ENCODE measurements at places on chromosomes 6 and 20. TPM values are rescaled to one million over a fixed set of nuclear protein-coding genes. Genes with fewer than 3 reads are reported as not detected.
A peak's percentile ranks its signal among the peaks of the same experiment; 100 is the strongest.

DNA sequence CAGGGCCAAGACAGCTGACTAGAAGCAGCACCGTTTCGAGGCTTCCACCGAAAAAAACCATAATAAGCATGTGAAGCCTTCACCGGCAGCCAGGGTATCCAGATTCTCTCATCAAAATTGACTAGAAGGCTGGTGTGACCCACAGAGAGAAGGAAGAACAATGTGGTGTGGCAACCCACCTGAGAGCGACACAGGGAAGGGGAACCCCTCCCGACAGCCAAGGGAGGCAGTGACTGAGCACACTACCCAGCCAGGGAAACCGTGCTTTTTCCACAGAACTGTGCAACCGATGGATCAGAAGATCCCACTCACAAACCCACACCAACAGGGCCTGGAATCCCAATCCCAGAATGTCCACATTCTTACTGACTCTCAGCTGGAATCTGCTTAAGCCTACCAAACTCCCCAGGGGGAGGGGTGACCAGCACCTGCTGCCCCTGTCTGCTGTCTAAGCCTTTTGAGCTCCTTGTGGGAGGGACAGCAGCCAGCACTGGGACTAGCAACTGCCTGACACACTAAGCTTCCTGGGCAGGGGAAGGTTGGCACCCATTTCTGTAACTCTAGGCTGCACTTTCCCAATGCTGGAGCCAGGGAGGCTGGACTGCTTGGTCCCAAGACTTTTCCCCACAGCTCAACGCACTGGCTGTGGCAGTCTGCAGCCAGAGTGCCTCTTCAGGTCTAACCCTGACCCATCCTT is 231.9 kb upstream of the FAM83B start:
- no peak overlapping the region for H3K4me3 ChIP-seq
- H3K36me3 ChIP-seq, result no peaks in the 10 kb centered on the region
- no peaks in the 10 kb centered on the region for H3K27me3 ChIP-seq
- no peaks in the 10 kb centered on the region for H3K4me1 ChIP-seq
- no peak for DNase-seq

GRCh38 chr6:86581833-86582232 is 355.5 kb upstream of the HTR1E start:
- DNase-seq, result no peak
- H3K4me1 ChIP-seq, result no peaks in the 10 kb centered on the region
- H3K36me3 ChIP-seq, result no peaks in the 10 kb centered on the region
- H3K27me3 ChIP-seq, result no peaks in the 10 kb centered on the region
- H3K27ac ChIP-seq, result no peak overlapping the region
- no peak overlapping the region for H3K4me3 ChIP-seq

DNA sequence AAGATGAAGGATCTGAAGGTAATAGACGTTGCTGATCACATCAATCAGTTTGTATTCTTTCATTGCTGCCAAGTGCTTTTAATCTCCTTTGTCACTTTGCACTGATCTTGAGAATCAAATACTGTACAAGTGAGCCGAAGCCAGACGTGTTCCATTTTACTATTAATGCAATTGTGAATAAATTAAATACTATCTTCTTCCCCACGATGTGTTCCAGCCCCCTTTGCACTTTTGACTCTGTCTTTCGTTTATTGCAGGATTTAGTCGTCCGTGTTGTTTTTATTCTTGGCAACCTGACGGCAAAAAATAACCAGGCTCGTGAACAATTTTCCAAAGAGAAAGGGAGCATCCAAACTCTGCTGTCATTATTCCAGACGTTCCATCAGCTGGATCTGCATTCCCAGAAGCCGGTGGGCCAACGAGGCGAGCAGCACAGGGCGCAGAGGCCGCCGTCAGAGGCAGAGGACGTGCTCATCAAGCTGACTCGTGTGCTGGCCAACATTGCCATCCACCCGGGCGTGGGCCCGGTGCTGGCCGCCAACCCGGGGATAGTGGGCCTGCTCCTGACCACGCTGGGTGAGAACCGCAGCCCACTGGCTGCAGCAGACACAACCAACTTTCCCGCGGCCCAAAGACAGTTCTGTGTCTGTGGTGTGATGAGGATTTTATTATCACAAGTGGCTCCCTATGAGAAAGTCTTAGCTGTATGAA is 104.7 kb downstream of the ARMC2 start:
- H3K36me3 ChIP-seq, result no peaks in the 10 kb centered on the region
- no peaks in the 10 kb centered on the region for H3K4me1 ChIP-seq
- no peak overlapping the region for H3K4me3 ChIP-seq
- no peak for DNase-seq

DNA sequence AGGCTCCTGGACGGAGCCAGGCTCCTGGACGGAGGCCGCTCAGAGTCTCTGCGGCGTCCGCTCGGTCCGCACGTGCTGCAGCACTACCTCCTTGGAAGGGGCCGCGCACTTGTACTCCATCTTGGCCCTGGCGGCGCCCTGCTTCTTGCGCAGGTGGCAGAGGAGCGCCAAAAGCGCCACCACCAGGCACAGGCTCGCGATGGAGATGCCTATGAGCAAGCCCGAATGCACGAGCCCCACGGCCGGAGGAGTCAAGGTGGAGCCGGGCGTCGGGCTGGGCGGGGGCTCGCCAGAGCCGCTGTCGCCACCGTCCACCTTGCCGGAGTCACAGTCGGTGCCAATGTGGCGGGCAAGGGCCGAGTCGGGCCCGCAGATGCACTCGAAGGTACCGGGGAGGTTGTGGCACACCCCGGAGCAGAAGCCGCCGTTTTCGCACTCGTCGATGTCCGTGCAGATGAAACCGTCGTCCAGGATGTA is 1.7 kb downstream of the THBD start:
- peaks cover 14% of the 10 kb centered on the region for H3K27me3 ChIP-seq
- no peak for DNase-seq
- H3K4me1 ChIP-seq, result peaks cover 15% of the 10 kb centered on the region
- peak overlapping the region; percentile 34 for H3K4me3 ChIP-seq
- H3K27ac ChIP-seq, result no peak overlapping the region
- no peaks in the 10 kb centered on the region for H3K36me3 ChIP-seq

- H3K27ac ChIP-seq, result no peak overlapping the region
- H3K36me3 ChIP-seq, result no peaks in the 10 kb centered on the region
- DNase-seq, result no peak
- H3K27me3 ChIP-seq, result no peaks in the 10 kb centered on the region
- no peaks in the 10 kb centered on the region for H3K4me1 ChIP-seq
Observed at GRCh38 chr6:147716434-147716833, 207.9 kb downstream of the SAMD5 start.

- no peak for DNase-seq
- H3K36me3 ChIP-seq, result no peaks in the 10 kb centered on the region
- H3K27me3 ChIP-seq, result no peaks in the 10 kb centered on the region
- no peak overlapping the region for H3K27ac ChIP-seq
- H3K4me3 ChIP-seq, result no peak overlapping the region
- H3K4me1 ChIP-seq, result no peaks in the 10 kb centered on the region
Observed at GRCh38 chr20:4130404-4131189, 115.2 kb upstream of the RNF24 start.

DNA sequence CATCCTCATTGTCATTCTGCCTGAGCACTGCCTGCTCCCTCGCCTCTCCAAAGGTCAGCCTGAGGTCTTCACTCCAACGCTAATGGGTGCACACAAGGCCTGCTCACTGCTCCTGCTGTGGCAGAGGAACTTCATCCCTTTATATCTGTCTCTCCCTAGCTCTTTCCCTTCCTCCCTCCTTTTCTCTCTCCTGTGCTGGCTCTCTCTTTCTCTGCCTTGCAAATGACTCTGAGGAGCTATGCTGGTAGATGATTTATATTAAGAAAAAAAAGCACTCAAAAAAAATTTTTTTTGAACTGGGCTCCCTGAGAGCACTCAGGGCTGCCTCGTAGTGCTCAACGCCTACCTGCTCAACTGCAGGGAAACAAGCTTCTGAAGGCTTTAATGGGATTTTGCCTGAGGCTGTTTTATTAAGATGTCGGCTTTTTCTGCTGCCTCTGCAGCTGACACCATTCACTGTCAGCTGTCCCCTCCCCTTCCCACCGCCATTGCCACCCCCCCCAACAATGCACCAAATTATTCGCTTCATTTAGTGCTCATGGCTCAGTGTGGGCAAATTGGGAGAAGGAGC is 137.7 kb upstream of the DEFB112 start:
- H3K36me3 ChIP-seq, result peaks cover 3% of the 10 kb centered on the region
- no peak overlapping the region for H3K27ac ChIP-seq
- H3K4me1 ChIP-seq, result no peaks in the 10 kb centered on the region
- H3K4me3 ChIP-seq, result no peak overlapping the region
- DNase-seq, result no peak

DNA sequence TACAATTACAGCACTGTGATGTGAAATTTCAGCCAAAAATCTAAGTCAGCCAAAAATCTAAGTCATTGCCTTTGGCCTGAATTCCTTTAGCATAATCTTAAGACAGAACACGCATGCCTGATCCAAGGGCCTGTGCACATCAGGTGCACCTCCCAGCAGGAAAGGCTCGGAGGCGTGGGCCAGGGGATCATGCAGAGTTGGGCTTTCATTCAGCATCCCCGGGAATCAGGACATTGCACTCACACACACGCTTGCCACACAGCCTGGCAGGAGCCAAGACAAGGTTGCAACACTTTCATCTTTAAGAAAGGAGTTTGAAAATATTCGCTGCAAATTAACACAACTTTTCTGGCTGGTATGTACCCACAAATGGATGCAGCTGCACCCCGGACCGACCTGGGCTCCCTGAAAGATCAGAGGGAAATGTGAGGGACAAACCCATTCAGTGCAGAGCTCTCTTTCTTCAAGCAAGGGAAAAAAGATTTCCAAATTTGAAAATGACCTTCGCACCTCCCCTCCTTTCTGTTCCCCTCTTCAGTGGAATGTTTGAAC is 48.8 kb downstream of the ERMARD start:
- no peaks in the 10 kb centered on the region for H3K27me3 ChIP-seq
- no peak overlapping the region for H3K4me3 ChIP-seq
- no peak for DNase-seq

DNA sequence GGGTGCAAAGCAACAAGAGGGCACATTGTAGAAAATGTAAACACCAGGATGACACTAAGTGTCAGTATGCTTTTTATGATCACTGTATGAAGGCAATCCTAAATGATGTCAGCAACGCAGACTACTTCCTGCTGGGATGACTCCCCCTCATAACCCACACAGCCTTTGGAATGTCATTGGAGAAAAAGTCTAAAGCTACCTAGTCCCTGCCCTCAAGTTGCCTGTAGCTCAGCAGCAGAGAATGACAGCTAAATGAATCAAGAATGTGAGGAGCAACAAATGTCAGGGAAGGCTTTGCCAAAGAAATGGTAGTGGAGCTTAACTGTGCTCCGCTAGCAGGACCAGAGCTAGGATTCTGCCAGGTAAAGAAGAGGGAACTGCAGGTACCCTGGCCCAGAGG is 555.6 kb downstream of the CD83 start:
- no peaks in the 10 kb centered on the region for H3K27me3 ChIP-seq
- DNase-seq, result no peak
- no peaks in the 10 kb centered on the region for H3K4me1 ChIP-seq
- no peaks in the 10 kb centered on the region for H3K36me3 ChIP-seq

DNA sequence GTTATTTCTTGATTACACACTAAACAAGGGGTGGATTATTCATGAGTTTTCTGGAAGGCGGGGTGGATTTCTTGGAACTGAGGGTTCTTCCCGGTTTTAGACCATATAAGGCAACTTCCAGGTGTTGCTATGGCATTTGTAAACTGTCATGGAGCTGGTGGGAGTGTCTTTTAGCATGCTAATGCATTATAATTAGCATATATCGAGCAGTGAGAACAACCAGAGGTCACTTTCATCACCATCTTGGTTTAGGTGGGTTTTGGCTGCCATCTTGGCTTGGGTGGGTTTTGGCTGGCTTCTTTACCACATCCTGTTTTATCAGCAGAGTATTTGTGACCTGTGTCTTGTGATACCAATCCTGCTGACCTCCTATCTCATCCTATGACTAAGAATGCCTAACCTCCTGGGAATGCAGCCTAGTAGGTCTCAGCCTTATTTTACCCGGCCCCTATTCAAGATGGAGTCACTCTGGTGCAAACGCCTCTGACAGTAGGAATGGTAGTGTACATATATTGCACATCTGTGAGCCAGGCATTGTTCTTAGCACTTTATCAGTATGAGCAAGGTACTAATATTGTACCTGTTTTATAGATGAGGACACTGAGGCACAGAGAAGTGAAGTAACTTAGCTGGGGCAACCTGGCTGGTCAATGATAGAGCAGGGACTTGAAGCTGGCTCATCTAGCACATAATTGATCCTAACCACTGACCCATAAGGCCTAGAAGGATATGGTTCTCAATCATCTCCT is 203.7 kb downstream of the NFATC2 start:
- H3K4me3 ChIP-seq, result no peak overlapping the region
- H3K4me1 ChIP-seq, result no peaks in the 10 kb centered on the region
- H3K36me3 ChIP-seq, result no peaks in the 10 kb centered on the region
- H3K27ac ChIP-seq, result no peak overlapping the region
- H3K27me3 ChIP-seq, result no peaks in the 10 kb centered on the region
- no peak for DNase-seq

DNA sequence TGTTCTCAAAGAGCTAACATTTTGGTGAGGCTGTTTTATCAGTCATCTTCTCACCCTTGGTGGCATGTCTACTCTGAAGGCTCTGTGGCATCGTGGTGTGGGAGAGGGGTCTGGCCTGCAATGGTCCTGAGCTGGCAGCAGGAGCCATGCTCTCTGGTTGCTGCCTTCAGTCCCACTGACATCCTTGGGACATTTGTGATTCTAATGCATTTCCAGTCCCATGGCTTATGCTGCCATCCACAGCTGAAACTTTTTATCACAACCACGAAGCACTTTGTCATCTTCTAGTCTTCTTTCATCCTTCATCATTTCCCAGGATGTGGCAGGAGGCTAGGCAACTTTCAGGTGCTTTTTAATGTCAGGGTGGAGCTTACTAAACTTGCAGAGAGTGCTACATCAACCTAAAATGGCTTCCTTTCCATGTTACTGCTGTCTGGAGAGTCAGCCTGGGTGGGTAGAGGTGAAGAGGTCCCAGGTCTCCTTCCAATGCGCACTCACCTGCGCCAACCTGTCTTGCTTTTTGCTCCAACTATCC is 77.1 kb downstream of the GPR63 start:
- H3K27me3 ChIP-seq, result no peaks in the 10 kb centered on the region
- no peak overlapping the region for H3K27ac ChIP-seq
- no peaks in the 10 kb centered on the region for H3K4me1 ChIP-seq
- H3K36me3 ChIP-seq, result no peaks in the 10 kb centered on the region
- H3K4me3 ChIP-seq, result no peak overlapping the region

- no peaks in the 10 kb centered on the region for H3K36me3 ChIP-seq
- H3K27me3 ChIP-seq, result no peaks in the 10 kb centered on the region
- no peak overlapping the region for H3K4me3 ChIP-seq
- H3K27ac ChIP-seq, result no peak overlapping the region
- H3K4me1 ChIP-seq, result no peaks in the 10 kb centered on the region
Observed at GRCh38 chr20:56900252-56900651, 271.1 kb downstream of the TFAP2C start.

GRCh38 chr6:106804346-106805335 is 169.9 kb downstream of the CD24 start:
- no peaks in the 10 kb centered on the region for H3K36me3 ChIP-seq
- H3K4me1 ChIP-seq, result no peaks in the 10 kb centered on the region
- no peak overlapping the region for H3K4me3 ChIP-seq
- H3K27me3 ChIP-seq, result no peaks in the 10 kb centered on the region
- H3K27ac ChIP-seq, result no peak overlapping the region

HLA-DQB1 gene
- 31.2 TPM for total RNA-seq

MYLK2 gene
- total RNA-seq, result not detected

CFAP61 gene
- not detected for total RNA-seq

UBD gene
- total RNA-seq, result 0.41 TPM

RSPH4A gene
- 2.8 TPM for total RNA-seq

Data from uterus (tissue), 4 donors.